Adipocyte (in vitro differentiated cells): ENCODE measurements at places on chromosomes 11 and 22.
A peak's percentile ranks its signal among the peaks of the same experiment; 100 is the strongest.

DNA sequence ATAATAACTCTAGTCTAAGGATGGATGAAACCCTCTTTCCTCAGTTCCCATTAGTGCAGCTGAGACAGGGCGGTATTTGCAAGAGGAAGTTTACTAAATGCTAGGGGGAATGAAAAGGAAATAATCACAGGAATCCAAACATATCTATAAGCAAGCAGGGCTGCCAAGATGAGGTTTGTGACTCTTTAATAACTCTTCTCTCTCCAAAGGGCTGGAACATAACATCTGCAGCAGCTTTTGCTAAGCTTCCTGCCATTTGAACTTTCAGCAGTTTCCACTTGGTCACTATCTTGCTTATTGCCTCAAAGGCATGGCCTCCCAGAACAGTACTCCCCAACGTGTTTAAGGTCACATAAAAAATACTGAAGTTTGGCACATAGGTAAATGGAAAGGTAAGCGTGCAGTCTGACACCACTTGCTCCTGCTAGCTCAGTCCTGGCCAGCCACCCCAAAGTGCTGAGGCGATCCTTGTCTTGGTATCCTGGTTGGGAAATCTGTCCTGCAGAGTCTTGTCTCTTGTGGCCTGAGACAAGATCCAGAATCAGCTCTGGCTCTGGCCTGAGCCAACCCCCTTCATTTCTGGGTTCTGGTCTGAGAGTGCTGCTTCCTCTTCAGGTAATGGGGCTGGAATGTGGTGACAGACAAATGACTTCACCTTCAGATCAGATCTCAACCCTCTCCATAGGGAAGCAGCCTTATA is 81.8 kb downstream of the KCNC1 start:
- no peak for DNase-seq

- DNase-seq, result no peak
Observed at GRCh38 chr11:134878785-134879184, 466.7 kb upstream of the B3GAT1 start.

DNA sequence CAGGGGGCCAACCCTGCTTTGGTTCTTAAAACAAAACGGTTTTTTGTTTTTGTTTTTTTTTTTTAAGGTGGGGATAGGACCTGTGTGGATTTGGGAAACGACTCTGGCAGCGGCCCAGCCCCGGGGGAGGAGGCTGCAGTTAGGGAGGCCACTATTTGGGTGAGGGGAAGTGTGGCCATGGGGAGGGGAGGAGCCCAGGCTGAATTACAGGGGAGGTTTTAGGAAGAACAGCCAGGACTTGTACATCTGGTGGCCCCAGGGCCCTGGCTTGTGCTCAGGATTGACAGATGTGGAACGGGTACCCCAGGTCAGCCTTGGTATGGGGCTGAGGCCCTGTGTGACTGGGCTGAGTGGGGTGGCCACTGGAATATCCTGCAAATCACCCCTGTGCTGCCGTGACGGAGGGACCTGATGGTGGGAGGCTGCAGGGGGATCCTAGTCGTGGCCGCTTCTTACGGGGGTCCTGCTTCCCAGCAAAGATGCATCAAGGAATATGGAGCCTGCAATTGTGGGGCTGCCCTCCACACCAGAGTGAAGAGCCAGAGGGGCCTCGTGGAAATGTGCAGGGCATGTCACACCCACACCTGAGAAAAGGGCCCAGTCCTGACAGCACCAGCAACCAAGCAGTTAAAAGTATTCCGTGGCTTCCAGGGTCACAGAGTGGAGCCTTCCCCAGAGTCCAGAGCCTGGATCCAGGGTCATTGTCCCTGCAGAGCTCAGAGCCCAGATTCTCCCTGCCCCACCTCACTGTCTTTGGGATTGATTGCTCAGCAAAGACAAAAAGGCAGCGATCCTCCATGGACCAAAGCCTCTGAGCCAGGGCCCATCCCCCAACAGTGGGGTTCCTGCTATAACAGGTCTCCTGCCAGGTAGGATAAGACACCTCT is 55.2 kb upstream of the WNT7B start:
- no peak for DNase-seq

DNA sequence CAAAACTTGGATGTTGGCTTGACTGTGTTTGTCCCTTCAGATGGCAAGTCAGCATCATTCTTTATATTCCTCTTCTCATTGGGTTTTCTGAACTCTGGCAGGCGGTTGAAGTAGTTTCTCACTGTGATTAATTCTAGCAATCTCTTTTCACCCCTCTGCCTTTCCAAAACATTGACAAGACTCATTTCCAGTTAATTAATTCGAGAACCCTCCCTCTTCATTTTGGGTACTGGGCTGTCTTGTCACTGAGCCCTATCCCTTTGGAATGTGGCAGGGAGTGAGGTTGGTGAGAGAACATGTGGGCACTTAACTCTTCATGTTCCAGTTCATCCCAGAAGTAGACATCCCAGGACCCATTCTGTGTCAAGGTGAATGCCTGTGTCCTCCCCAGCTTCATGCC is 133.0 kb downstream of the WNT7B start:
- no peak for DNase-seq

DNA sequence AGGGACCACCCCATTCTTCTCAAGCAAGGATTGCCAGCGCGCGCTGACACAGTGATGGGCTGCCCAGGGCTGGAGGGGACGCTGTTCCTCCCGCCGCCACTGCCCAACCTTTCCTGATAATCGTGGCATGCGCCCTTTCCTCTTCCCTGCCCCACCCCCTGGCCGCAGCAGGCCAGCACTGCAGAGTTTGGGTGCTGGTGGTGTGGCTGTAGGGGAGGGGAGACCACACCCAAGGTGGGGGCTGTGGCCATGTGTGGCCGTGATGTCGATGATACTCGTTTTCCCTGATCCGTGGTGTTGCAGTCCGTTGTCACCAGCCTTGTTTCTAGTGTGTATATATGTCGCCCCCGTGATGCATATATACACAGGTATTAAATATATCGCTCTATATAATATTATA is 22.8 kb upstream of the TEF start:
- no peak for DNase-seq

GRCh38 chr11:74783241-74783871 is 34.7 kb downstream of the RNF169 start:
- peak; percentile 54 for DNase-seq
